ENCODE measurements at places on chromosomes 3 and 15.

- no peaks in the 10 kb centered on the region for H3K4me1 ChIP-seq
- no peak for DNase-seq
- H3K36me3 ChIP-seq = no peaks in the 10 kb centered on the region
Observed at GRCh38 chr3:106172101-106172500, 303.3 kb upstream of the CBLB start.

GRCh38 chr3:81468391-81468790, 293.1 kb downstream of the GBE1 start:
- H3K27ac ChIP-seq = no peak overlapping the region
- no peaks in the 10 kb centered on the region for H3K27me3 ChIP-seq
- no peaks in the 10 kb centered on the region for H3K36me3 ChIP-seq
- no peaks in the 10 kb centered on the region for H3K4me1 ChIP-seq
- no peak for DNase-seq
- H3K4me3 ChIP-seq = no peak overlapping the region

DNA sequence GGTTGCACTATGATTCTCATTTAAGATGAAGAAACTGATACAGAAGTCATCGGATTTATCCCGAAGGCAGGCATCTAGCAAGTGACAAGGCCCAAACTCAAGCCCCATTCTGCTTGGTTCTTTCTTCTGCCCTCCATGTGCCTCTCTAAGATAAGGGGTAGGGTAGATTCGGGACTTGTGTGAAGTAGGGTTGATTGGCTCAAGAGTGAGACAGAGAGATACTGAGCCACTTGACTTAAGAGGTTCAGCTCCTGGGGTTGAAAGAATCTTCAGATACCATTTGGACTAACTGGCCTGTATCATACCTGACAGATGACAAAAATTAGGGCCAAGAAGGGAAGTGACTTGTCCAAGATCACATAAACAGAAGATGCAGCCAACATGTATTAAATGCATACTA, 891 bp downstream of the RFT1 start:
- peak overlapping the region; percentile 98 for H3K4me3 ChIP-seq
- H3K4me1 ChIP-seq = peaks cover 21% of the 10 kb centered on the region
- H3K27ac ChIP-seq = peak overlapping the region; percentile 18
- H3K36me3 ChIP-seq = peaks cover 23% of the 10 kb centered on the region
- DNase-seq = no peak

GRCh38 chr3:169914321-169914720, 2.9 kb downstream of the SAMD7 start:
- DNase-seq = no peak
- no peak overlapping the region for H3K4me3 ChIP-seq
- H3K27me3 ChIP-seq = no peaks in the 10 kb centered on the region
- H3K27ac ChIP-seq = no peak overlapping the region
- no peaks in the 10 kb centered on the region for H3K36me3 ChIP-seq

- H3K4me3 ChIP-seq = no peak overlapping the region
- DNase-seq = peak; percentile 39
- no peaks in the 10 kb centered on the region for H3K4me1 ChIP-seq
- no peak overlapping the region for H3K27ac ChIP-seq
Observed at GRCh38 chr3:192445770-192446644, 281.3 kb downstream of the FGF12 start.

GRCh38 chr3:127035677-127036076, 52.8 kb downstream of the PLXNA1 start:
- no peak overlapping the region for H3K4me3 ChIP-seq

- no peaks in the 10 kb centered on the region for H3K36me3 ChIP-seq
- no peak overlapping the region for H3K27ac ChIP-seq
- H3K27me3 ChIP-seq = no peaks in the 10 kb centered on the region
Observed at GRCh38 chr15:77527831-77528231, 104.9 kb downstream of the LINGO1 start.

DNA sequence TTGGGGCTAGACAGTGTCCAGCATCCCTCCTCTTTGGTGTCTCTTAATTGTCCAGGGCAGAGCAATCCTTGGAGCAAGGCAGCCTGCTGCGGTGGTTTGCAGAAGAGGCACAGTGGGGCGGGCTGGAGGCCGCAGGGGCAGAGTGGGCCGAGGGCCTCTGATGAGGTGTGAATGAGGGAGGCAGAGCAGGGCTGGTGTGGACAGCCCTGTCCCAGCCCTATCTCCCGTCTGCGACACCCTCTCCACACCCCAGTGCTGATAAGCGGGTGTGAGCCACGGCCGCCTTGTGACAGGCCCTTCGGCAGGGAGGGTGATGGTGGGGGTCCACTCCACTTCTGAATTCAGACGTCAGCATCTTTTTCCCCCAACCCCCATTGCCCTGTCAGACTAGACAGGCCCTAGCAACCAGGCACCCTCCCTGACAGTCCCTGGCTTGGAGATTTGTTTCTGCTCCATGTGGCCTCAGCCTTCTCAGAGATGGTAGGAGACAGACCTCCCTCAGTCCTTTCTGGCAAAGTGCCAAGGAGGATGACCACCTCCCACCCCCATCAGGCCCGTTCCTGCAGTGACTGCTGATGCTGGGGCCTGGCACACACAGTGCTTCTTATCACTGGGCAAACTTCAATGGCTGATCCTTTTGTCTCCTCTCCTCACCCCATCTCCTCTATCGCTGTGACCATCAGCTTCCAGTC, 37.3 kb downstream of the EXOG start:
- H3K27ac ChIP-seq = no peak overlapping the region
- DNase-seq = no peak
- peaks cover 9% of the 10 kb centered on the region for H3K36me3 ChIP-seq
- H3K4me1 ChIP-seq = no peaks in the 10 kb centered on the region

DNA sequence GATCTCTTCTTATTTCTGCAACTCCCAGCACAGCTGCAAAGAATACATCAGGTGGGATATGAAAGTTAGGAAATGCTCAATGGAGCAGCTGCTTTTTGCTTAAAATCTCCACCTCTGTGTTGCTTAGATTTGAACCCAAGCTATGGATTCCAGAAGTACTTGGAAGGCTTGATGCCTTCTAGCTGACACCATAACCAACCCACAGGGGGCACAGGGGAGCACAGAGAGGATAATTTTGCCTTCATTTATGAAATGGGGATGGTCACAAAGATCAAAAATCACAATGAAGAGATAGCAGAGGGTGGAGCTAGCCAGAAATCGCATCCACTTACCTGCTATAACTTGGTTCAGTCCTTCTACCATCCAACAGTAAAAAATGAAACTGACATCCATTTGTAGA, 75.7 kb downstream of the DUT start:
- no peaks in the 10 kb centered on the region for H3K4me1 ChIP-seq
- H3K27me3 ChIP-seq = no peaks in the 10 kb centered on the region
- H3K27ac ChIP-seq = no peak overlapping the region
- no peak overlapping the region for H3K4me3 ChIP-seq

DNA sequence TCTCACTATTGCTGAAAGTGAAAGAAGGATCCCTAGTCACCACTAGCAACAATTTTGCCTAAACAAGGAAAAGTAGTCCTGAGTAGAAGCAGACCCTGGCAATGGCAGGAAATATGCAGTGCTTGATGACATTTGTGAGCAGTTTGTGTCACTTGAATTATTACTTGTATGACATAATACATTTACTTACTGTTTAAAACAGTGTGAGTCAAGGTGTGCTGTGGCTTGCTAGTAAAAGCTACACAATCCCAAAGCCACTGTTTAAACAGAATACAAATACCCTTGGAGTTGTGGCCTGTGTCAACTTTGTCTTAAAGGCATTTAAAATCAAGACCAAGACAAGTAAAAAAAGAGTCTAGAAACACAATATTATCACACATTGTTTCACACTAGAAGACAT, 775.4 kb downstream of the ROBO1 start:
- H3K4me3 ChIP-seq = no peak overlapping the region
- peaks cover 8% of the 10 kb centered on the region for H3K4me1 ChIP-seq
- DNase-seq = no peak
- H3K27ac ChIP-seq = no peak overlapping the region

- H3K27me3 ChIP-seq = no peaks in the 10 kb centered on the region
- H3K27ac ChIP-seq = no peak overlapping the region
- no peak for DNase-seq
- no peaks in the 10 kb centered on the region for H3K36me3 ChIP-seq
- no peaks in the 10 kb centered on the region for H3K4me1 ChIP-seq
Observed at GRCh38 chr3:182650568-182651128, 142.7 kb upstream of the ATP11B start.

- no peaks in the 10 kb centered on the region for H3K36me3 ChIP-seq
- no peak for DNase-seq
- H3K27ac ChIP-seq = peak overlapping the region; percentile 58
- H3K4me3 ChIP-seq = no peak overlapping the region
- peaks cover 21% of the 10 kb centered on the region for H3K4me1 ChIP-seq
Observed at GRCh38 chr15:62122249-62122648, 42.8 kb downstream of the C2CD4B start.

DNA sequence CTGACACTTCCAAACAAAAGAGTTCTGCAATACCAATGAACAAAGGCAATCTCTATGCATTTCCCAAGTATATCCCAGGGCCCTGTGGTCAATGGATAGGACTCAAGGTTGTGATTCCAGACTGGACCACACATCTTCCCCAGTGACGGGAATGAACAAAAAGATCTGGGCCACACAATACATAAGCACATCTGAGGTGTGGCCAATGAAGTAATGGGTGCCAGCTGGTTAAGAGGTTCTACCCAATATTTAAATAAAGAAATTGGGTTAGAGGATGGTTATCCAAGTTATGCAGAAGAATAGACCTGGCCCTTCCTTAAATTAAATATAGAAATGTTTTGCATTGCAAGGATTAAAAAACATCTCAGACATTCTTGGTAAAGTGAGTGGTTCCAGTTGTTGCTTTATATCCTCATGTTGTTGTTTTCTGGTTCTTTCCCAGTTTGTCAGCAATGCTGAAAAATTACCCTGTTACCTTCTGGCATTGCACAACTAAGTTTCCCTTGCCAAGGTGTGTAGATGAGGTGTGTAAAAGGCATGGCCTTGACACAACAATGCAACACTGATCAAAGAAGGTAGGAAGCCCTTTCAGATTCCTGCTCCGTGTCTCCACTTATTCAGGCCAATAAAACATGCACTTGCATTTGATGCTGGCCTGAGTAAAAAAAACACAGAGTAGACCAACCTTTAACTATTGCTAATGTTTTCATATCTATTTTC, 86.5 kb downstream of the PRICKLE2 start:
- H3K27ac ChIP-seq = no peak overlapping the region
- H3K36me3 ChIP-seq = no peaks in the 10 kb centered on the region
- H3K4me1 ChIP-seq = no peaks in the 10 kb centered on the region
- H3K4me3 ChIP-seq = no peak overlapping the region
- no peaks in the 10 kb centered on the region for H3K27me3 ChIP-seq

GRCh38 chr3:62439176-62439813, 65.9 kb upstream of the FEZF2 start:
- no peaks in the 10 kb centered on the region for H3K36me3 ChIP-seq
- H3K4me3 ChIP-seq = no peak overlapping the region
- H3K27ac ChIP-seq = no peak overlapping the region

DNA sequence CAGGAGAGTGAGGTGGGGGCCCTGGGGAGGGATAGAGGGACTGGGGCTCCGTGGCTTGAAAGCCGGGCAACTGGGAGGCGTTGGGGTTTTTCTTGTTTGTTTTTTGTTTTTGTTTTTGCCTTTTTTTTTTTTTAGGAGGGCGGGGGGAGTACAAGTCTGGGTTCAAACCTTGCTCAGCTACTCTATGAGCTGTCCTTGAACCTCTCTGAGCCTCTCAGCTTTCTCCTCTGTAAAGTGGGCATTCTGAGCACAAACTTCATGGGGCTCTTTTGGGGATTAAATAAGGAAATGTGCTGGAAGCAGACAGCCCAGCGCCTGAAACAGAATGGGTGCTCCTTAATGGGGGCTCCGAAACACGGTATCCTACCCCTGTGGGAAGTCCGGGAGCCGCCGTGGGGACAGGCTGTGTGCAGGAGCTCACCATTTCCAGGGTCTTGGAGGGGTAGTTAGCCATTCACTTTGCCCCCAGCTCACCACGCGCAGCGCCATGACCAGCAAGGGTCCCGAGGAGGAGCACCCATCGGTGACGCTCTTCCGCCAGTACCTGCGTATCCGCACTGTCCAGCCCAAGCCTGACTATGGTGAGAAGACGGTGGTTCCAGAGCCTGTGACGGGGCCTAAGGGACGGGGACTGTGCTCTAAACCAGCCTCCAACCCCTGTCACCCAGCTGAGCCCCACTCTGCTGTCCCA, 388 bp downstream of the ACY1 start:
- H3K4me1 ChIP-seq = peaks cover 59% of the 10 kb centered on the region
- DNase-seq = no peak
- H3K4me3 ChIP-seq = peak overlapping the region; percentile 63

DNA sequence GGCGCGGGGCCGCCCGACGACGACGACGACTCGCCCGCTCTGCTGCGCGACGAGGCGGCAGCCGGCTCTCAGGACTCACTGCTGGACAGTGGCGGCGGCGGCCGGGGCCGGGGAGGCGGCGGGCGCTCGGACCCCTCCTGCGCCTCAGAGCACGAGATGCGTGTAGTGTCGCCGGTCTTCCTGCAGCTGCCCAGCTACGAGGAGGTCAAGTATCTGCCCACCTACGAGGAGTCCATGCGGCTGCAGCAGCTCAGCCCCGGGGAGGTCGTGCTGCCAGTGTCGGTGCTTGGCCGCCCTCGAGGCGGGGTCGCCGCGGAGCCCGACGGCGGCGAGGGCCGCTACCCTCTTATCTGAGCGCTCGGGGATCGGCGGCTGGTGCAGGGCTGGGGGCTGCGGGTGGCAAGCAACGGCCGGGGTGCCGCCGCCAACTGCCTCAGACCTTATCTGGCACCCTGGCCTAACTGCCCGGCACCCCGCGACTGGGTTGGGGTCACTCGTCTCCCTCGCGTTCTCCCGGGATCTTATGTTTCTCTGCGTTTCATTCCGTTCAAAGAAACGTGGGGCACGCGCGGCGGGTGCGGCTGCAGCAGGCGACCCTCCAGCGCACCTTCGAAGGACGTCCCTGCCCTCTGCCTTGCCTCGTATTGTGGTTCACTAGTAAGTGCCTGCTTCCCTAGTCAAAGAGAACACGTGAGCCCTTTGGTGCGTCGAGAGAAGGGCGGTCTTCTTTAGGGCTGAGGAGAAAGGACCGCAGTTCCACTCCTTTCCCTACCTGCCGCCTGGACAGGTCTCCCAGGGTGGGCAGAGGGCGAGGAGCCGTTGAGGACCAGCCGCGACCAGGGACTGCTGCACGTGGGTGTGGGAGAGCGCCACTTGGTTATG, 1.0 kb downstream of the C3orf80 start:
- no peak overlapping the region for H3K27ac ChIP-seq
- H3K4me3 ChIP-seq = peak overlapping the region; percentile 60
- no peak for DNase-seq
- H3K4me1 ChIP-seq = peaks cover 25% of the 10 kb centered on the region
- H3K36me3 ChIP-seq = no peaks in the 10 kb centered on the region

GRCh38 chr3:174498638-174499037, 360.5 kb upstream of the NAALADL2 start:
- no peak overlapping the region for H3K27ac ChIP-seq
- no peaks in the 10 kb centered on the region for H3K4me1 ChIP-seq
- no peak overlapping the region for H3K4me3 ChIP-seq
- H3K36me3 ChIP-seq = no peaks in the 10 kb centered on the region
- no peaks in the 10 kb centered on the region for H3K27me3 ChIP-seq

All from stomach (tissue), 19 donors.